ENCODE measurements at places on chromosomes 12 and 14. TPM values are rescaled to one million over a fixed set of nuclear protein-coding genes. Genes with fewer than 3 reads are reported as not detected.

Gene AQP6
- not detected for total RNA-seq

Gene ESR2
- total RNA-seq, result 0.10 TPM

Gene IGF1
- total RNA-seq, result 0.17 TPM

Gene CCDC38
- not detected for total RNA-seq

Gene OR4K5
- total RNA-seq, result not detected

Gene CBLN3
- total RNA-seq, result 0.29 TPM
